ENCODE measurements at places on chromosomes 1 and 21. TPM values are rescaled to one million over a fixed set of nuclear protein-coding genes. Genes with fewer than 3 reads are reported as not detected.

Gene VANGL2
- 0.17 TPM for total RNA-seq

DNA sequence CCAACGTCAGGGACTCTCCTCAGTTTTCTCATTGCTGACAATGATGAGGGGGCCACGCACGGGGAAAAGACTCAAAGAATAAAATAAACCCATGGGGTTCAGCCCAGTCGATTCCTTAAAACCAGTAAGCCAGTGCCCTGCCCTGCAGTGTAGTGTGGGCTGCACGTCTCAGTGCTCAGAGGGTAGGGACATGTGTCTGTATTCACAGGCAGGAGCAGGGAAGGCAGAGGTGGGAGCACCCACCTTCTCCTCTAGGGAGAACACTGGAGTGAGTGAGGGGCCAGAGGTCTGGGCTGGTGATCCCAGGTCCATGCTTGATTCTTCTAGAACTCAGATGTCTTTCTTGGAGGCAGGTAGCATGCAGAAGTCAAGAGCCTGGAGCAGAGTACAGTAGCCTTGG lies 303.6 kb downstream of the MATN1 start:
- no peaks in the 10 kb centered on the region for H3K4me1 ChIP-seq
- H3K4me3 ChIP-seq, result no peak overlapping the region
- no peak overlapping the region for H3K27ac ChIP-seq
- peak; percentile 17 for DNase-seq

Gene ZNF678
- total RNA-seq, result 7.5 TPM

DNA sequence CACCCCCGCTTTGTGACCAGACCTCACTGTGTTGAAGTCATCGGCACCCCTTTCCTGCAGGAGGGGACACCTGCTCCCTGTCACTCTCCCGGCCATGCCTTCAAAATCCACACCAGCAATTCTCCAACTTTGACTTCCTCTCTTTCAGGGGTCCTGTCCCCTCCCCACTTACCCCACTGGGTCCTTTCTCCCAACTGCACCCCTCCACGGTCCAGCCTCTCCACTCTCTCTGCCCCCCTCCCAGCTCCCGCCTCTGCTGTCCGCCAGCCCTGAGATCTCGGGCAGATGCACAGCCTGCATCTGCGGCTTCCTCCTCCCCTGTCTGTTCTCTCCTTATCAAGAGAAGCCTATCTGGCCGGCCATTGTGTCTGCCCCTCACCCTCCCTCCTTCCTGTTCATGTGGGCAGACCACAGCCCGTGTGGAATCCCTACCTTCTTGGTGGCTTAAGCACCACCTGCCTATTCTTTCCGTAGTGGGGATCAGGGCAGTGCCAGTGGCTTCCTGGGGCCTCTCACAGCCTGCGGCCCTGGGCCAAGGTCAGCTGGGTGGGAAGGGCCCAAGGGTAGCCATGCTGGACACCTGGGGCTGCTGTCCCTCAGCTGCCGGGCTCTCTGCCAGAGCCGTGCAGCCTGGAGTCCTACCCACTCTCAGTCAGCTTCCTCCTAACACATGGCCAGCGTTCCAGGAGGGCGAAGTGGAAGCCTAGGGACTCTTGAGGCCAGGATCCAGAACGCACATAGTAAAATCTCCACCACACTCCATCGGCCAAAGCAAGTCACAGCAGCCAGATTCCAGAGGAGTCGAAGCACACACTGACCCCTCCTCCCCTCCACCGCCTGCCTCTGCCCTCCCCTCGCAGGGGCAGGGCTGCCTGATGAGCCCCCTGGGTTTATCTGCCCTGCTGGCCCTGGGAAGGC lies 5.1 kb upstream of the HES4 start:
- peak overlapping the region; percentile 97 for H3K27ac ChIP-seq
- H3K27me3 ChIP-seq, result no peaks in the 10 kb centered on the region
- peak overlapping the region; percentile 49 for H3K4me3 ChIP-seq
- peaks cover 35% of the 10 kb centered on the region for H3K4me1 ChIP-seq
- no peaks in the 10 kb centered on the region for H3K36me3 ChIP-seq
- no peak for DNase-seq

DNA sequence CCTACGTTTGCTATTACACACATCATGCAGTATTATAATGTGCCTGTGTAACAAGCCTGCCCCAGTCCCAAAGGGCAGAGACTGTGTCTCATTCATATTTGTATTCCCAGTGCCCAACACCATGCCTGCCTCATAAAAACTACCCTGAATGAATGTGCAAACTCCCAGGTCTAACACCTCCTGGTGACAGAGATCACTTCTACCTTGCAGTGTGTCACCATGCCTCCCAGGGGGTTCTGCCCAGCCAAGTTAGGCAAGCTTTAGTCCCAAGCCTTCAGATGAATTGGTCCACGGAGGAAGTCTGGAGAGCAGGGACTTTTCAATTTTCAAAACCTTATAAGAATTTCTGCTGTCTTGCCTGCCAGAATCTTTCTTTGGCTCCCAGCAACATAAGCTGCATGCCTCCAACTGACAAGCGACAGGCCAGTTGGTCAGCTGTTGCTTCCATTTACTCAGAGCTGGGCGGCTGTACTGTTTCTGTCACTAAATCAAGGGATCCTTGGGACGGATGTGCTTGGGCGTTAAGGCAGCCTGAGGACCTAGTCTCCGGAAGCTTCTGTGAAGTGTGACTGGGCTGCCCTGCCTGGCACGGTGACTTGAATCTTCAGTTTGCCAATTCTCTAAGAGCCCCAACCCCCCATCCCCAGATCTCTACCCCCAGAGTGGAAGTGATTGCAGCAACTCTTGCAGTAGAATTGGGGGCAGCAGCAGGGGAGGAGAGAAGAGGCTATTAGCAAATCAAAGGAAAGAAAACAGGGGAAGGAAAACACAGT lies 1.2 kb downstream of the RXRG start:
- peaks cover 3% of the 10 kb centered on the region for H3K4me1 ChIP-seq
- no peak overlapping the region for H3K4me3 ChIP-seq
- no peak overlapping the region for H3K27ac ChIP-seq
- no peaks in the 10 kb centered on the region for H3K27me3 ChIP-seq

Gene TCHH
- 0.05 TPM for total RNA-seq

Gene SRM
- 13.6 TPM for total RNA-seq

Gene DMRTA2
- not detected for total RNA-seq

- no peaks in the 10 kb centered on the region for H3K27me3 ChIP-seq
- no peak for DNase-seq
- no peaks in the 10 kb centered on the region for H3K36me3 ChIP-seq
- H3K4me3 ChIP-seq, result no peak overlapping the region
- no peak overlapping the region for H3K27ac ChIP-seq
Observed at GRCh38 chr1:156101880-156102279, 12.6 kb upstream of the LMNA start.

DNA sequence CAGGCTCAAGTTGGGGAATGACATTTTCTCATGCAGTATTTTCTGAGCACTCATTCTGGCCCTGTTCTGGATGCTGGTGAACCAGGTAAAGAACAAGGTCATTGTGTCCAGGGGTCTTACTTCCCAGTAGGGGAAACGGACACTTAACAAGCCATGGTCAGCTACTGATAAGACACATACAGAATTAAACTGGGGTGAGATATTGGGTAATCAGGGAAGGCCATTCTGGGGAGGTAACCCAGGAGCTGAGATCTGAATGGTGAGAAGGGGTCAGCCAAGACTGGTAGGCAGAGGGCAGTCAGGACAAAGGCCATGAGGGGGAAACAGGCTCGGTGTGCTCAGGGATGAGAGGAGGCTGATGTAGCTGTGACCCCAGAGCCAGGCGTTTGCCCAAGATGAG lies 45.8 kb downstream of the RPS6KA1 start:
- H3K27ac ChIP-seq, result no peak overlapping the region
- H3K27me3 ChIP-seq, result no peaks in the 10 kb centered on the region
- H3K36me3 ChIP-seq, result no peaks in the 10 kb centered on the region
- DNase-seq, result no peak
- no peak overlapping the region for H3K4me3 ChIP-seq

DNA sequence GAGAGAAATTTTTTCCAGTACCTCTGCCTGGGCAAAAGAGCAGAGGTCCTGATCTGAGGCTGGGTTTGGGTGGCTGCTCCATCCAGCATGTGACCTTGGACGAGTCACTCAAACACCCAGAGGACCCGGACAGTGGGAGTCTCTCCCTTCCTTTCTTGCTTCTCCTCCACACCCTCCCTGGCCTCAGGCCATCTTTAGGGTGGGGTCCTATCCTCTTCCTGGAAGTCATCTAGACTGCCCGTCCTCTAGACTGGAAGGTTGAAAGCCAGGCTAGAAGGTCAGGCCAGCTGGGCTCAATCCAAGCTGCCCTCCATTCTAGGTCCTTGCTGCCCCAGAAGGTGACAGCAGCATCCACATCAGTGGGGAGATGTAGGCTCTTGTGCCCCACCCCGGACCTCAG lies 599.5 kb downstream of the MATN1 start:
- no peaks in the 10 kb centered on the region for H3K36me3 ChIP-seq
- peak; percentile 51 for DNase-seq
- H3K4me1 ChIP-seq, result no peaks in the 10 kb centered on the region
- no peaks in the 10 kb centered on the region for H3K27me3 ChIP-seq
- no peak overlapping the region for H3K27ac ChIP-seq
- no peak overlapping the region for H3K4me3 ChIP-seq

All from liver (tissue), 10 donors.